Cerebellar nuclear complex (tissue), 1 donor: ENCODE measurements at places on chromosomes 1 and 21.

- DNase-seq = no peak
Observed at GRCh38 chr1:19122668-19123067, 87.4 kb downstream of the UBR4 start.

DNA sequence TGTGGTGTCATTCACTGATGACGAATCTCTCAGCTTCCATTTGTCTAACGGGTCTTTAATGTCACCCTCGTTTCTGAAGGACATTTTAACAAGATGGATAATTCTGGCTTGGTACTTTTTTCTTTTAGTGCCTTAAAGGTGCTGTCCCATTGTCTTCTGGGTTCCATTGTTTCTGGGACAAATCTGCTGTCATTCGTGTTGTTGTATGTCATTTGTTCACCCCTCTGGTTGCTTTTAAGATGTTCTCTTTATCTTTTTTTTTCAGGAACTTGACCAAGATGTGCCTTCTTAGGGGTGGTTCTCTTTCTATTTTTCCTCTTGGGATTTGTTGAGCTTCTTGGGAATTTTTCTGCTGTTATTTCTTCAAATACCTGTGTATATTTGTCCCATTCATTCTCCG is 14.0 kb upstream of the MMEL1 start:
- no peak for DNase-seq

DNA sequence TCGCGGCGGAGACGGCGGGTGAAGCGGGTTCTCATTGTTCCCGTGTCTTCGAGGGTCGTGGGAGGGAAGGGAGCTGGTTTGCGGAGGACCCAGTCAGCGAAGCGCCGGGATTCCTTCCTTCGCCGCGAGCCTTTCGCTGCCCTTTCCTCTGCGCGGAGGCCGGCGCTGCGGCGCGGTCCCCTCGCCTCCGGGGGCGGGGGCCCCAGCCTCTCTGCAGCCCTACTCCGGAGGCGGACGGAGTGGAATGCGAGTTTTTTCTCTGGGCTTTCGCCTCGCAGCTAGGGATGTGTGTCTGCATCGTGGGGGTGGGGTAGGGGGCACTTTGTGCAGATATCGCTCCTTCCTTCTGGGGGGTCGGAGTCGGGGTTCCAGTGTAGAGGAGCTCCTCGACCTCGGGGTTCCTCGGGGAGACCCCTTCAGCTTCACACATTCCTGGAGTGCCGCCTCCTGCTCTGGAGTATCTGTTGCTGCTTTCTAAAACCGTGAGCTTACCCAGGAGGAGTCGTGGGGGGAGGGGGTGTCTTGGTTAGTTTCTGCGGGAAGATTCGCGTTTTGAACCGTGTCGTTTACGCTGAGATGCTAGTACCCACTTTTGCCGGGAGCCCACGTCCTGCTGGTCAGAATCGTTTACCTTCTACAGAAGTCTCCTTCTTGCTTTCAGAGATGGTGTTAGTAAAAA is 595 bp downstream of the RNF2 start:
- DNase-seq = no peak

- DNase-seq = no peak
Observed at GRCh38 chr1:33661811-33662454, 189.5 kb downstream of the ZSCAN20 start.

DNA sequence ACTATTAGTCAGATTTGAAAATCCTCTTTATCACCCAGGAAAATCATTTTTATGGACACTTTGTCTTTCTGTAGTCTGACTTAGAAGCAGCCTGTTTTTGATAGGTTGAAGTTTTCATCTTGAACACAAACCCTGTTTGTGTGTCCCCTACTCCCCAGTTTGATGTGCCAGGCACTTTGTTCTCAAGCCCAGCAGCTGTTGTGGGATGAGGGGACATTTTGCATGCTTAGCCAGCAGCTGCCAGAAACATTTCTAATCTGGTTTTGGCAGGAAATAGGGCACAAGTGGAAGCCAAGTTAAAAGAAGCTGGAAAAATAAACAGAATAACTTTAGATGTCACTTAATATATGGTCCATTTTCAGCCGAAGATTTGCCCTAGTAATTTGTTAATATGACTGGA is 29.9 kb downstream of the ACTN2 start:
- DNase-seq = no peak
